Astrocyte of the cerebellum (primary cell): ENCODE measurements at places on chromosomes 1 and 21.
A peak's percentile ranks its signal among the peaks of the same experiment; 100 is the strongest.

GRCh38 chr1:197806718-197807117, 31.4 kb upstream of the DENND1B start:
- no peak for DNase-seq

- no peak for DNase-seq
Observed at GRCh38 chr1:47230692-47231300, 1.2 kb downstream of the TAL1 start.

- no peak for DNase-seq
Observed at GRCh38 chr1:100462326-100463025, 75.5 kb upstream of the GPR88 start.

DNA sequence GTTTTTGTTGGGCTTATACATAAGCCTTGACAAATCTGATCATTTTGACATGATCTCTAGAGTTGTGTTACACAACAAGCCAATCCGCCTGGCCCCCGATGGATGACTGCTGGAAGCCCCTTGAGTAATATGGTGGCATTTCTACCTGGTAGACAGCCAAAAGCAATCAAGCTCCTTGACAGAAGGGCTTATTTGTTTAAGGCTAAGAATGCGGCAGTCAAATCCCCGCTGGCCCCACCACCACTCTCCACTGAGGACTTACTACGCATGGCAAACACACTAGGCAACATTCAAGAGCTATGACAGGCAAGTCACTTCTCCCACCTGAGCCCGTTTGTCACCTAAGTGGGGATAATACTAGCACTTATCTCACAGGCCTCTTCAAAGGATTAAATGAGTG, 33.4 kb upstream of the C1orf198 start:
- no peak for DNase-seq

DNA sequence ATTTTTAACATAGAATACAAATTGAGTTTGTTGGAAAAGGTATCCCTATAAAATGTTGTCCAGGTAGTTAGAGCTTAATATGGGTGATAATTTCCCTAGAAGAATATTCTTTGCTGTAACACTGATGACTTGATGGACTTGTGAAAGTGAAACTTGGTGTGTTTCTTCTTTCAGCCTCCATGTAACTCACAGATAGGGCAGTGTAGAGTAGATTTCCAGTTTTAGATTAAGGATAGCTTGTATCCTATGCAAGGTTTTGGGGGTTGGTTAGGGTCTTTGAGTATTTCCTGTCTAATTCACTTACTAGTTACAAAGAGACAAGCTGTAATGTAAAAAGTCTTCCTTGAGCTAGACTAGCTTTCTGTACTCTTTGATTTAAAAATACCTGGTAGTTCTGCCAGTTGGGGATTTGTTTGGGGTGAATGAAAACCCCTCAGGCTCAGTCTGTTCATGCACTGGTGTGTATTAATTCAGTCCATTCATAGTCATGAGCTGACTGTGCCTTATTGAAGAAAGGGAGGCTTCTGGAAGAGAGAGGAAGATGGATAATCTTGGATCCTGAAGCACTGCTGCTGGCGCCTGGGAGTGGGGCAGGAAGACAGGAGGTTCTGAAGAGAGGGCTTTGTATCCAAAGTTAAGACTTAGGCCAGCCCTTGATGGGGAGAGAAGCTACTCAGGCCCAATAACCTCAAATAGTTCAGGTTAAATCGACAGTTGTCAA, 83.6 kb downstream of the CAMTA1 start:
- DNase-seq: no peak

- DNase-seq: no peak
Observed at GRCh38 chr1:22257290-22258275, 114.7 kb upstream of the WNT4 start.

- DNase-seq: no peak
Observed at GRCh38 chr1:64031236-64031635, 172.2 kb upstream of the UBE2U start.

DNA sequence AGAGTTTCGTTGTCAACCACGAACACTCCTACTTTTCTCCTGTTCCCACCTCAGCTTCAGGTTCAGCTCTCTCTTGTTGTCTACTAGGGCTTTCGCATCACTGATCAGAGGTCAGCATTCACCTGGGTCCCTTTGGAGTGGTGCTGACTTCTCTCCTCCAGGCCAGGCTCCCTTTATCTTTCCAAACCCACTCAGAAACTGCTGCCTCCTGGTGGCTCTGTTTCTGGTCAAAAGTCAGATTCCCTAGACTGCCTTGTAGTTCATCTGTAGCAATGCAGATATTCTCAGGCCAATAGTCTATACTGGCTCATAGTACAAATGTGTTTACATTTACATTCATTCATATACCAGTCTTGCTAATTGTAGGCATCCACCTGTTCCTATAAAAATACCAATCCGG, 6.4 kb upstream of the ERI3 start:
- no peak for DNase-seq

GRCh38 chr1:109208394-109208793, 5.3 kb upstream of the SARS1 start:
- DNase-seq: no peak

GRCh38 chr1:31376375-31377134, 3.7 kb upstream of the FABP3 start:
- peak; percentile 54 for DNase-seq

DNA sequence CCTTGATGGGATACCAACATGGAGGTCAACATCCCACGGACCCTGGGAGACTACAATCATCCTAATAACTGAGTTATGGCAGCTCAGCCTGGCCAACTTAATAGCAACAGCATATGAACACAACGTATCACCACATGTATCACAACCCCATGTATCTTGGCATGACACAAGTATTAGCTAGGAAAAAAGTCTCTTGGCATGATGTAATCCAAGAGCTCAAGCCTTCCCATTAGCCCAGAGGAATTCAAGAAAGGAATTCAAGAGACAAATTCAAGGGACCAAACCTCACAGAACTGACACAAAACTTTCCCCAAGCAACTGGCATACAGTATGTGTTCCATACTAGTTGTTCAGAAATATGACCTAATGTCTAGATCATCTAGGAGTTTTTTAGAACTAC, 100.9 kb upstream of the HMGB4 start:
- DNase-seq: no peak

GRCh38 chr1:201096041-201096461, 16.2 kb downstream of the CACNA1S start:
- no peak for DNase-seq

- no peak for DNase-seq
Observed at GRCh38 chr1:161313554-161314200, 504 bp upstream of the SDHC start.

DNA sequence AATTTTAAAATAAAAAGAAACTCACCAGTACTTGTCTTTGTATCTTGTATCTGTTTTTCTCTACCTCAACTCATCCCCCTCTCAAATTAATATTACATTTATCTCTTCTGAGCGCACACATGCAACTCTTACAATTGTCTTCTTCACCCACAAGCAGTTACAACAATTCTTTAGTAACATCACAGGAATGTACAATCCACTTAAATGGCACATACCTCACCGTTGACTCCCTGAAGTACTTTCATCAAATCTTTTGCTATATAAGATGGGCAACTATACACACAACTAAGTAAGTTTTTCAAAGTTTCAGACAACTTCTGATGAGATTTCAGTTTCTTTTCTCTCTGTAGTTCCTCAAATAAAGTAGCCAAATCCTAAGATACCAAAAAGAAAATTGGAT, 28.3 kb downstream of the HEATR1 start:
- no peak for DNase-seq

DNA sequence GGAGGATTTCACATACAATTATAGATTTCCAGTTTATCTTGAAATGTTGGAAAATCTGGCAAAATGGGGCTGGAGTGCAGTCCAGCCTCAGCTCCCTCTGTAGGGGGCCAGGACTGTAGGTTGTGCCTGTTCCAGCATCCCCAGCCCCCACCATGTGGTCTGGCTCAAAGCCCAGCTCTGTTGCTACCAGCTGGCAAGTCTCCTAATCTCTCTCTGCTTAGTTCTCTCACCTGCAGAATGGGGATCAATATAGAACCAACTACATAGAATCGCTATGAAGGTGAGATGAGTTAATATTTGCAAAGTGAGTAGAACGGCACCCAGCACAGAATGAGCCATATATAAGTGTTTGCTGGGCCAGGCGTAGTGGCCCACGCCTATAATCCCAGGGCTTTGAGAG, 50.0 kb upstream of the TARDBP start:
- no peak for DNase-seq

DNA sequence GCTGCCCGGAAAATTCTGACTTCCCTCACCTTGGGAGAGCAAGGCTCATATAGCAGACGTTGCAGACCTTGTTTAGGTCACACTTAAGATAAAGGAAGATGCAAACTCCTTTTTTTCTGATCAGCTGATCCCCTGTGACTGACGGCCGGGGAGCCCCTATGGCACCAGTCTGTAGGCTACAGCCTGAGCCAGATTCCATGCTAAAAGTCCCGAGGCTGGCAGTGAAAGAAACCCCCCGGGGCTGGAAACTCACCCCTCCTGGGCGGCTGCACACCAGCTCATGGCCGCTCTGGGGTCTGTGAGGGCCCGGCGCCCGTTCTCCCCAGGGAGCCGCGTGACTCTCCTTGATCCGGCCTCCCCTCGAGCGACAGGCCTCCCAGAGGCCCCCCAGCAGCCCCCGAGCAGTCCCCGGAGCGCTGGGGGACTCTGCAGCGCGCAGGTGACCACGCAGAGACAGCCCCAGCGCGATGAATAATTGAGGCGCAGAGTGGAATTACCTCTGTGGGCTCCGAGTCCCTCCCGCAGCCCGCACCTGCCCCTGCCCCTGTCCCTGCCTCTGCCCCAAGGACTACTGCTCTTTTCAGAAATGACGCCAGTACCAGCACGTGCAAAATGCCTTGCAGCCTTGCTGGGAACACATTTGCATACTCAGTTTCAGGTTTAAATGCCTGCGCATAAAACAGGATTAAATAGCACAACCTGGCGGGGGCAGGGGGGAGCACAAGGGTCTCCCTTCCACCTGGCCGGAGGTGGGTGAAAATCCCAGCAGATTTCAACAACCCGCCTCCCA, 62.6 kb upstream of the CLDN14 start:
- DNase-seq: no peak

- DNase-seq: no peak
Observed at GRCh38 chr1:35603468-35603867, 30.4 kb downstream of the TFAP2E start.

DNA sequence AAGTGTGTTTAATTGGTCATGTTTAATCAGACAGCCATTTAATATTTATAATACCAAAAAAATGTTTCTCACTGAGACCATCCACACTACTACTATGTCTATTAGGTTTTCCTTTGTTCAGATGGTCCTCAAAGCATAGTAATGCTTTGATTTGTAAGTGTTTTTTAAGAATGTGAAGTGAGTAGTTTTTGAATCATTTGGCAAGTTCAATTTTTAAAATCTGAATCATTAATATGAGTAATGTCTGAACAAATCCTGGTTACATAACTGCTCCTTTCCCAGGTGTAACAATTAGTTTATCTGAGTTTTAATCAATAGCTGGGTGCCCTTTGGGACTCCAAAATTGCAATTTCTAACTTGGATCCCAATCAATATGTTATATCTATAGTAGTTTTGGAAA, 23.5 kb upstream of the RPL5 start:
- no peak for DNase-seq

GRCh38 chr1:31675161-31675560, 28.7 kb downstream of the COL16A1 start:
- no peak for DNase-seq

DNA sequence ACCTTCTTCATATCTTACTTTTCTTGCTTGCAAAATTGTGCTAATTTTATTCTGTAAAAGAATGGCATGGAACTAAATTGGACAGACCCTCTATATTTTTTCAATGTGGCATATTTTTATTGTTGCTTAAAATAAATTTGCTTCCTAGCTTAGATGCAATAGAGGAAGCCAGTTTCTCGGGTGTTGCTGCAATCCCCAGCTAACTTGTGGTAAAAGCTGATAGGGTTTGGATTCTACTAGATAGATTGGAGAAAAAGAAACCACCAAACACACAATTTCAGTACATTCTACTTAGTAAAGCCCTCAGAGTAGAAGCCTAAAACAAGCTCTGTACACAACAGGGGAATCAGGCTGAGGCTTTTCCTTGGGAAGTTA, 49.5 kb upstream of the GCLM start:
- no peak for DNase-seq

- DNase-seq: peak; percentile 15
Observed at GRCh38 chr1:11967028-11967547, 13.2 kb upstream of the MFN2 start.

GRCh38 chr1:246647513-246647912, 76.7 kb upstream of the SCCPDH start:
- DNase-seq: peak; percentile 15

DNA sequence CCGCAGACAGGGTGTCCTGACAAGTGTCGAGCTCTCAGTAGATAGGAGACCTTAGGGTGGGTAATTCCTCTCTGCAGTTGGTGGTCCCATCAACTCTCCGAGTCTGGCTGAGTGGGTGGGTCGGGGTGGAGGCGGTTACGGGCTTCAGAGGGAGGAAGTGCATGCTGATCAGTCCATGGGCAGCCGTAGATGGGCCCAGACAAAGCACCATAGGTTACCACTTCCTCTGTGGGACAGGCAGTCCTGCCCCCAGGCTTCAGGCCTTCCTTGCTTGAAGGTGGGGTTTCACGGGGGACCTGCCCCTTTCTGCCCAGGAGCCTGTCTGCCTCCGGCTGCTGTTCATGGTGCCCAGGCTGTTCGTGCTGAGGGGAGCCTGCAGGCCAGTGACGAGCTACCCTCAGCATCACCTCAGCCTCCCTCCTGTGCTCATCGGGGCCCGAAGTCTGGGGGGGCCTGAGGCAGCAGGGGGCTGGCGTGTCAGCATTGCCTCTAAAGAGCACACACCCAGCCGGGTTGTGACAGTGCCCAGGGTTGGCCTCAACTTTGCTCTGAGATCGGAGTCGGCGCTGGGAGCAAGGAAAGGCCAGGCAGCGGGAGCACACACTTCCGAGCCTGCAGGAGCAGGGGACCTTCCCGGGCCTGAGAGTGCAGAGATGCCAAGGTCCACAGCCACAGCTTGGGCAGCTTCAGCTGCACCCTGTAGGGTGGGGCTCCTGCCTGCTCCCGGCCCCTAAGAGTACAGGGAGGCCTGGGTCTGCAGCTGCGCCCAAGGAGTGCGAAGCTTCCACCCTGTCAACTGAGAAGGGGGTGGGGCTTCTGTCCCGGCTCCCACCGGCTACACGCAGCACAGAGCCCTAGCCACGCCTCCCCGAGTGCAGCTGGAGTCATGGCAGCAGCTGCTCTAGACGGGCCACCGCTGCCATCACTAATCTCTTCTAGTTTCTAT, 225.4 kb upstream of the NRIP1 start:
- no peak for DNase-seq

GRCh38 chr1:15489052-15489736, 13.3 kb downstream of the CELA2B start:
- no peak for DNase-seq

- DNase-seq: no peak
Observed at GRCh38 chr1:236685917-236686814, at the start of gene ACTN2. ACTN2 (plus strand) TSS chr1:236686499; CDS start chr1:236686674, 175 bp downstream.

- DNase-seq: no peak
Observed at GRCh38 chr1:211606332-211606913, 27.5 kb upstream of the SLC30A1 start.
